Sigmoid colon (tissue), 7 donors: ENCODE measurements at places on chromosomes 12 and 14. TPM values are rescaled to one million over a fixed set of nuclear protein-coding genes. Genes with fewer than 3 reads are reported as not detected.
A peak's percentile ranks its signal among the peaks of the same experiment; 100 is the strongest.

- H3K27ac ChIP-seq, result no peak overlapping the region
- H3K4me1 ChIP-seq, result no peaks in the 10 kb centered on the region
- H3K36me3 ChIP-seq, result no peaks in the 10 kb centered on the region
- H3K4me3 ChIP-seq, result no peak overlapping the region
Measured at GRCh38 chr12:24769682-24770081, 179.2 kb downstream of the BCAT1 start.

Gene TSHR
- not detected for total RNA-seq

GRCh38 chr12:93772003-93772700 is 95.0 kb downstream of the CRADD start:
- H3K27me3 ChIP-seq, result no peaks in the 10 kb centered on the region
- no peak for DNase-seq
- H3K4me1 ChIP-seq, result peaks cover 28% of the 10 kb centered on the region
- H3K36me3 ChIP-seq, result no peaks in the 10 kb centered on the region
- H3K27ac ChIP-seq, result no peak overlapping the region
- H3K4me3 ChIP-seq, result no peak overlapping the region

Gene CLMN
- total RNA-seq, result 9.1 TPM

Gene ZNF385A
- 18.6 TPM for total RNA-seq

Gene PPP4R4
- total RNA-seq, result 0.71 TPM

- H3K4me1 ChIP-seq, result peaks cover 28% of the 10 kb centered on the region
- H3K36me3 ChIP-seq, result no peaks in the 10 kb centered on the region
- DNase-seq, result peak; percentile 94
- peak within 1 kb of the TSS; percentile 84 for H3K4me3 ChIP-seq
Measured at GRCh38 chr12:40224439-40225291, at the start of gene LRRK2. Gene LRRK2 (plus strand): TSS chr12:40224997. CDS start chr12:40225132, 135 bp downstream.

DNA sequence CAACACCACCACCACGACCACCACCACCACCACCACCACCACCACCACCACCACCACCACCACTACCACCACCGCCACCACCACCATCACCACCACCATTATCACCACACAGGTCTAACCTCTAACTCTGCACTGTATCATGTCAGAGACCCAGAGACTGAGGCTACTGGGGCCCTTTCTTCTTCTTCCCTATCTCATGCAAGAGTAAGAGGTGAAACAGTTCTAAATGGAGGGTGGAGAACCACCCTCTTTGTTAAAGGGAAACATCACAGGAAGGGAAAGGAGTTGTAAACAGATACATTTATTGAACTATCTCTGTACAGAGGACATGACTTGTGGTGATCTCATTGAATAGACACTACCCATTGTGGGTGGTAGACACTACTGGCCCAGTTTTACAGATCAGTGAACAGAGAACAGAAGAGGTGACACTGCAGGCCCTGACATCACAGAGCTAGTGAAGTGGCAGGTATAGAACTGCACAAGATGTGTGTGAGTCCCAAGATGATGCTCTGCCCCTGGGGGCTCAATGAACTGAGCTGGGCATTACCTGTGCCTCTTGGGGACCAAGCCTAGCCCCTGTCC is 91.6 kb downstream of the FOXN3 start:
- H3K4me1 ChIP-seq, result peaks cover 24% of the 10 kb centered on the region
- no peak for DNase-seq
- no peak overlapping the region for H3K27ac ChIP-seq
- no peaks in the 10 kb centered on the region for H3K27me3 ChIP-seq
- no peaks in the 10 kb centered on the region for H3K36me3 ChIP-seq

Gene LRRK2
- 24.4 TPM for total RNA-seq
